ENCODE measurements at places on chromosomes 2 and 18. TPM values are rescaled to one million over a fixed set of nuclear protein-coding genes. Genes with fewer than 3 reads are reported as not detected.

DNA sequence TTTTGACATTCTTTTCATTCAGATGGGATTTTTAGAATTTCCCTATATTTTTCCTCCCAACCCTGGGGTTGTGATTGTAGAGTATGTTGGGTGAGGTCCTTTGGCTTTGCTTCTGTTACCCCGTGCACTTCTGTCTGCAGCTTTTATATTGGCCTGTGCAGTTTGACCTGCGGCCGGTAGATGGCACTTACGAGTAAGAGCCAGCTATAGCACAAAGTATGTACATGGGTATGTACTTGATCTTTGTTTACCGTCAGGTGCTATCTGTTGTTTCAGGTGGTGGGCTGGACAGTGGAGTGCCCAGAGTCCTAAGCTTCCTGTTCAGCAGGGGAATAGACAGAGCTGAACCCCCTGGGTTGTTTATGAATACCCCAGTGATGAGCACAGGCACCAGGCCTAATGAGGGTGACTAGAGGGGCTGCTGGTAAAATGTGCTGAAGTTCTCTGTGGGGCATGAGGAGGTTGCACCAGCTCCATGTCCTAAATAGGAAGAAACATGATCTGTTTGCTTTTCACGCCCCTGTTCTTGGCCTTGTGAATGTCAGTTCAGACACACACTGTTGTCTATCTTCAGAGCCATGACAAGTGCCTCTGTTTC lies 58.9 kb upstream of the THUMPD2 start:
- DNase-seq: no peak

- no peak for DNase-seq
Measured at GRCh38 chr2:230812033-230812432, 52.7 kb upstream of the ITM2C start.

DNA sequence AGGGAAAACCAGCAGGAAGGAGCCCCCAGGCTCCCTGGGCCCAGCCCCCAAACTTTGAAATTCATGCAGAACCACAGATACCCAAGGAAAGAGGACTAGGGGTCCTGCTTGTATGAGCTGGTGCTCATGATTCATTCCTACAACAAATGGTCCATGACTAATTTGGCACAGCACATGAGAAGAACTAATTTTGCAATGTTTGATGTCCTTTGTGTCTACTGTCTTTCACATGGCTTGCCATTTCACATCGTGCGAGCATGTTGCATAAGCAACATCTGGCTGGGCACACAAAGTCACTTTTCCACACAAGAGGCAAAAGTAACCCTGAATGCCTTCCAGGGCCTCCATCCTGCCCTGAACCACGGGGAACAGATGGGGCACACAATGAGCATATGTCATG lies 149.6 kb upstream of the APCDD1 start:
- no peak for DNase-seq

DNA sequence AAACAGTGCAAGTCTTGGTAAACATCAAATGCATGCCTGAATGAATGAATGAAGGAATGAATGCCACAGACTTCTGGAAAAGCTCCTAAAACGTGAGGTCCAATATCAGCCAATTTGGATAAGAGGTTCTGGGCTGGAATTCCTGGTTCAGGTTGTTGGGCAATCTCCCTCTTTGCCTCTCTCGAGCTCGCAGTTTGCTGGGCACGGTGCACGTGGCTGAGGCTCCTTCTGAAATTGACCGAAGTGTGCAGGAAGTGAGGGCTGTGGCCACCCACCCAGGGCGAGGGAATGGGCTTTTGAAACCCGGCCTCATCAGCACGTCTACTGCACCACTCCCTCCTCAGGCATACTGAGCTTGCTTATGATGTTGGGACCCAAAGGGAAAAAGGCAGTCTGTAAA lies 288.8 kb upstream of the HS6ST1 start:
- no peak for DNase-seq

GRCh38 chr18:12765126-12765525 lies 62.3 kb downstream of the PSMG2 start:
- DNase-seq: no peak

- no peak for DNase-seq
Measured at GRCh38 chr2:45652090-45653031, 886 bp downstream of the PRKCE start.

DNA sequence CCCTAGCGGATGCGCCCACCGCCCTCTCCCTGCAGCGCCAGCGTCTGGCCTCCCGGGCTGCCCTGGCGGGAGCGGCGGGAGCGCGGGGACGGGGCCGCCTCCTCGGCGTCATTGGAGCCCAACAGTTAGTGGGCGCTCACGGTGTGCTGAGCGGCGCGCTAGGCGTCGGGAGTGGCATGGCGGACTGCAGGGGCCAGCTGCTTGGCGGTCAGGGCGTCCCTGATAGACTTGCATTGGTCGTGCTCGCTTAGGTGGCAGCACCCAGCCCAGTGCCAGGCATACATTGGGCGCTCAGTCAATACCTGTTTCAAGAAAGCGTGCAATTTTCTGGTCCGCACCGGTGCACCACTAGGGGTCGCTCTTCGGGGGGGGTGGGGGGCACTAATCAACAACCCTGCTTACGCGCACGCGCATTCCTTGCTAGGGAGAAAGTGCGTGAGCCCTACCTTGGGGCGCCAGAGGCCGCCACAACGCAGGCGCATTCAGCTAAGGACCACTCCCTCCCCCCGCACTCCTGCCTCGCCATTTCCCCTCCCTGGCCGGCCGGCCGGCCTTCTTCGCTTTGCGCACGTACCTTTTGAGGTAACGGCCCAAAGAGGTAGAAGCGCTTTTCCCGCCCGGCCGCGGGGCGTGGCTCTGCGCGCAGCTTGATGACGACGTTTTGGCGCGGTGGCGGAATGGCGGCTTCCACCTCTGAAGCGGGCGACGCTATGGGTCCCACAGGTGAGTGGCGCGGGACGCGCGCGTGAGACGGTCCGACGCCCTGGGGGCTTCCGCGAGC lies 411 bp upstream of the MZT2A start:
- peak; percentile 77 for DNase-seq

MROH2A gene
- not detected for total RNA-seq

MDH1B gene
- 0.35 TPM for total RNA-seq

FRZB gene
- total RNA-seq: not detected

COL4A3 gene
- total RNA-seq: 0.04 TPM

PRSS56 gene
- not detected for total RNA-seq

SLC5A7 gene
- total RNA-seq: not detected

GPR39 gene
- not detected for total RNA-seq

COBLL1 gene
- total RNA-seq: 4.4 TPM

PCARE gene
- not detected for total RNA-seq
